Cortex of kidney (tissue), 1 donor: ENCODE measurements at places on chromosomes 13 and 19.

DNA sequence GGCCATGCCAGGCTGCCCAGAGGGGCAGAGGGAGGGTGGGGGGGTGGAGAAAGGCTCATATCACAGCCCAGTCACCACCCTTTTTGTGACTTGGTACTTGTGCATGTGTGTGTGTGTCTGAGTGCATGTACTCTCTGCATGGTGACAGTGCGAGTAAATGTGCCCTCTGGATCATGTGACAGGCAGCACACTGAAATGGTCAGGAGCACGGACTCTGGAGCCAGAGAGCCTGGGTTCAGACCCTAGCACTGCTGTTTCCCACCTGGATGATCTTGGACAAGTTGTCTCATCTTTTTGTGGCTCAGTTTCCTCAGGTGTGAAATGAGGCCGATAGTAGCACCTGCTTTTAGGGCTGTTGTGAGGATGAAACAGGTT is 2.0 kb downstream of the CIC start:
- no peak for DNase-seq

DNA sequence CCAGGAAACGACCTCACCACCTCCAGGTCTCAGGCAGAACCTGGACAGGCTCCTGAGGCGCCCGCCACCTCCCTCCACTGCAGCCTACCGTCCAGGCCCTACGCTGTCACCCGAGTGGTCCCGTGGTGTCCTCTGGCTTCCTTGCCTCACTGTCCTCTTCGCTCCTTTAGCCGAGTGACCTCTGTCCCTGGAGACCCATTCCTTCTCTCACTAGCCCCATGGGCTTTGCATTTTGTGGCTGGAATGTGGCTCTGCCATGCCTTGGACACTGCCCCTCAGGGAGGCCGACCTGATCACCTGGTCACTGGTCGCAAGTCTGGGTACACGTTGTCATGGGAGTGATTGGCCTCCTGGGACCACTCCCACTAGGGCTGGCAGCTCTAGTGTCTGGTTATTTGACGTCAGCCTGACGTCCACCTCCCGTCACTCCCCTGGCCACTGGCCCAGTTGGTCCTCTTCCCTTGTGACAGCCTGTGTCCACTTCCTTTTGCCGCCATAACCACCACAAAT is 17.9 kb downstream of the SLC25A42 start:
- no peak for DNase-seq

- no peak for DNase-seq
Measured at GRCh38 chr13:33911521-33911920, 93.6 kb downstream of the RFC3 start.

DNA sequence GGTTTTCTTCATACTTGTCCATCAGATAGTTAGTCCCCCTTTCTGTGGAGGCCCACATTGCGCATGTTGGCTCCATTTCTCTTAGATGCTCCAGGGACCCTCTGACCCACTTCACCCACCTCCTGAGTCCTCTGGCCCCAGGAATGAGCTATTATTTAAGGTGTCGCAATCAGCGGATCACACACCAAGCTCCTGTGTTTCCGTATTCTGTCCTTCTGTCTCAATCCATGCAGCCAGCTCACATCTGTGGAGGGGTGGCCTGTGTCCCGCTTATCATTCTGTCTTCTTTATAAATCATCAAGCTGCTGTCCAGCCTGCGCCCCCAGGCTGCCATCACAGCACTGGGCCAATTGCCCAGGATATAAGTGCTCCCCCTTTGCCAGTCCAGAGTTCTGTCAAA is 4.7 kb downstream of the ZNF230 start:
- DNase-seq: no peak

DNA sequence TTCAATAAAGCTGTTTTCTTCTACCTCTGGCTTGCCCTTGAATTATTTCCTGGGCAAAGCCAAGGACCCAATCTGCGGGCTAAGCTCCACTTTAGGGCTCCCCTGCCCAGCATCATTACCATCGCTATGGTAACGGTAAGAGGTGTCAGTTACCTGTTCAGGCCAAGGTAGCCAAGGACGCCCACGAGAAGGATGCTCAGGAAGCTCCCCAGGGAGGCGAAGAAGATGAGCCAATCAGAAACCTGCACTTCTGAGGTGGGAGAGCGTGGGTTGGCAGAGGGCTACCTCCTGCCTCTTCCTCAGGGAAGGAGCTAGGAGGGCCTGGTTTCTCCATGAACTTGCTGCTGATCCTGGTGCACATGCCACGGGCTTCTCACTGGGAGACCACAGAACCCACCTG is 24.7 kb downstream of the IL12RB1 start:
- DNase-seq: no peak

- DNase-seq: no peak
Measured at GRCh38 chr13:36912369-36912768, 7.7 kb downstream of the SMAD9 start.

GRCh38 chr19:40231544-40232424 is 5.3 kb upstream of the CCNP start:
- no peak for DNase-seq

- no peak for DNase-seq
Measured at GRCh38 chr19:55550321-55550650, 4.9 kb upstream of the SBK3 start.

GRCh38 chr13:111126509-111126908 is 11.4 kb downstream of the ARHGEF7 start:
- DNase-seq: no peak

DNA sequence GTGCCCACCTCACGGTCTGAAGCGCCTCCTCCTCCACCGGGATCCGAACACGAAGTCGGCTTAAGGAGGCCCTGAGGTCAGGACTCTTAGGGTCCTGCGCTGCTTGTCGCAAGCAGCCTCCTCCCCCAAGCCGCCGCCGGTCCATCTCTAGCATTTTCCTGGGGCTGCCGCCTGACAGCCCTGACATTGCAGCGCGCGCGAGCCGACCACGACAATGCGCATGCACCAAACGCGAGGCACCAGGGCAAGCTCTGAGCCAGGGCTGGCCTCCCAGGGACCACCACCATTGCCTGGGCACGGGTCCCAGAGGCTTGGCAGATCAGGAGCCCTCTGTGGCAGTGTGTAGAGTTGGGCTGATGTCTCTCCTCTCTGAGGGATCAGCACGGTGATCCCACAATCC is 63.8 kb upstream of the ZNF420 start:
- DNase-seq: no peak

GRCh38 chr13:59879281-59879680 is 284.4 kb downstream of the DIAPH3 start:
- DNase-seq: no peak

- DNase-seq: no peak
Measured at GRCh38 chr13:51420681-51421490, 31.9 kb downstream of the INTS6 start.

DNA sequence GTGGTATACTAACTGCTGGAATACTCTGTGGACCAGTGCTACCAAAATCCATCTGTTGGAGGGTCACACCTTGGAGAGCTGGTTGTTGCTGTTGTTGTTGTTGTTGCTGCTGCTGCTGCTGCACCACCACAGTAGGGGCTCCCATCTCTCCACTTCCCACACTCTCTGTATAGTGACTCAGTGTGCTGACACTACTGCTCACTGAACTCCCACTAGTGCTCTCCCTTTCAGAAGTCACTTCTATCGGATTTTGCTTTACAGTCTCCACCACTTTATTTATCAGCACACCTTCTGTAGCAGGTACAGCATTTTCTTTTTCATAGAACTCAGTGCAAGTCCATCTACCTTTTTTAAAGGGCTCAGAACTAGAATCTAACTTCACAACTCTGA is 1.7 kb downstream of the TSC22D1 start:
- no peak for DNase-seq

DNA sequence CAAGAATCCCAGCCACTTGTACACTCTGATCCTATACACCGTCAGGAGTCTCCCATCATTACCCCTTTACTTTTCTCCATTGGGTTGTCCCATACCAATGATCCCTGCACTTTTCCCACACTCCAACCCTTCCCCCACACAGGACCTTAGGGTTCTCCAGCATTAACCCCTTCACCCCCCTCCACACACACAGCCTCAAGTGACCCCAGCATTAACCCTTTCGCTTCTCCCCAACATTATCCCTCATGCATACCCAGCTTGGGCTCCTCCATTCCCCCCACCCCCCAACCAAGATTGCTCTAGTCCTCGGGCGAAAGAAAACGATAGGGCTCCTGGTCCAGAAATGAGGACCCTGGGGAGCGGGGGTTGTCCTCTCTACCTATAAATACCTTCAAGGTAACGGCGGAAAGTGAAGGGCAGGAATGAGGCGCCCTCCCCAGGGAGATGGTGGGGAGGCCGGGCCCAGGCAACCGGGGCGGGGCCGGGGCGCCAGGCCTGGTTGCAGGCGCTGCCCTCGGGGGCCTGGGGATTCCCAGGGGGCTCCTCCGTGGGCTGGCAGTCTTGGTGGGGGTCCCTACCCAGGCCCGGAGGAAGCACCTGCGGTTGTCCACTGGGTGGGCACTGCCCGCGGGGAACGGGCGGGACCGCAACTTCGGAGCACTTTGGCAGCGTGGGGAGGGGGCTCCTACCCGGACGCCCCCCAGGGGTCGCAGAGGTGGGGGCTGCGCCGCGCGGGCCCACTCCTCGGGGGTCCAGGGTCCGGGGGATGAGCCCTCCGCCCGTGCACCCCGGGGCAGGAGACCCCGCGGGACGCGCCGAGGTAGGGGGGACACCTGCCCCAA is 757 bp downstream of the WIZ start:
- no peak for DNase-seq

DNA sequence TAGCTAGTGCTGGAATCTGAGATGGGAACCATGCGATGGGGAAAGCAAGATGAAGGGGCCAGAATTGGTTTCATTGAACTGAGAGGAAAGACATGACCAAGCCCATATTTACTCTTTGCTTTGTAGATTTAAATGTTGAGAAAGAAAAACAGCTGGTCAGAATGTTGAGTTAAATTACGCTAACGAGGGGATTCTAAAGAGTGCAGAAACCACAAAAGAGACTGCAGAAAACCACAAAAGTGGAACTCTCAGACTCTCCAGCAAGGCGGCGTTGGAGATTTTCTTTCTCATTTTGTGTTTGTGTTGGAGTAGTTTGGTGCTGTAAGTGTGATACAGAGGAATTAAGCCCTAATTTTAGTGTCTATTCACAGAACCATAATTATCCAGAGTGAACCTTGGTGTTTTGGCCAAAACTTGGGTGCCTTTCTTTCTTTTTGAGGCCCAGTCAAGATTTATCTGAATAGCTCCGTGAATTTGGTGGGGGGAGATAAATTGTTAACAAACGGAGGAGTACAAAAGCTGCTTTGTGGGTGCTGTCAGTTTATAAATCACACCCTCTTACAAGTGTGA is 26.3 kb downstream of the SAE1 start:
- no peak for DNase-seq

- DNase-seq: no peak
Measured at GRCh38 chr19:51140441-51140840, 1.7 kb upstream of the SIGLEC7 start.

DNA sequence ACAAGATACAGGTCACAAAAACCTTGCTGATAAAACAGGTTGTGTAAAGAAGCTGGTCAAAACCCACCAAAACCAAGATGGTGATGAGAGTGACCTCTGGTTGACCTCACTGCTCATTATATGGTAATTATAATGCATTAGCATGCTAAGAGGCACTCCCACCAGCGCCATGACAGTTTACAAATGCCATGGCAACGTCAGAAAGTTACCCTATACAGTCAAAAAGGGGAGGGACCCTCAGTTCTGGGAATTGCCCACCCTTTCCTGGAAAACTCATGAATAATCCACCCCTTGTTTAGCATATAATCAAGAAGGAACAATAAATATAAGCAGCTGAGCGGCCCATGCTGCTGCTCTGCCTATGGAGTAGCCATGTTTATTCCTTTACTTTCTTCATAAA is 434.1 kb downstream of the ZNF536 start:
- no peak for DNase-seq

GRCh38 chr19:24062190-24062589 is 24.8 kb upstream of the ZNF254 start:
- no peak for DNase-seq

DNA sequence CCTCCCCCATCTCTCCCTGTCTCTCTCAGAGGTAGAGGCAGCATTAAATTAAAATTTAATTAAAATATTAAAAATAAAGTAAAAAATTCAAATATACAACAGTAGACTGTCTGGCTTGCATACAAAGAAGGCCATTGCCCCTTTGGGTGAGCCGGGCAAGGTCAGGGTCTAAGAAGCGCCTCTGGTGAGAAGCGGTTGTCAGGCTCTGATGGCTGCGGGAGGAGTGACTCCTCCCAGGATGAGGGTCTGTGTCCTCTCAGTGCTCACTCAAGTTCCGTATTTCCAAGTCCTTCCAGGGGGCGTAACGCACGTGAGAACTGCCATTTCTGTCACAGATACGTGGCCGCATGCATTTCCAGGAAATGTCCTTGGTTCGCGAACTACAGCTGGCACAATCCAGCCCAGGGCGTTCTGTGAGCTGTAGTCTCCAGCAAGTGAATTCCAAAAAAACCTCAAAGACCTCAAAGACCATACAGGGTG is 737 bp upstream of the ZNF181 start:
- DNase-seq: no peak

DNA sequence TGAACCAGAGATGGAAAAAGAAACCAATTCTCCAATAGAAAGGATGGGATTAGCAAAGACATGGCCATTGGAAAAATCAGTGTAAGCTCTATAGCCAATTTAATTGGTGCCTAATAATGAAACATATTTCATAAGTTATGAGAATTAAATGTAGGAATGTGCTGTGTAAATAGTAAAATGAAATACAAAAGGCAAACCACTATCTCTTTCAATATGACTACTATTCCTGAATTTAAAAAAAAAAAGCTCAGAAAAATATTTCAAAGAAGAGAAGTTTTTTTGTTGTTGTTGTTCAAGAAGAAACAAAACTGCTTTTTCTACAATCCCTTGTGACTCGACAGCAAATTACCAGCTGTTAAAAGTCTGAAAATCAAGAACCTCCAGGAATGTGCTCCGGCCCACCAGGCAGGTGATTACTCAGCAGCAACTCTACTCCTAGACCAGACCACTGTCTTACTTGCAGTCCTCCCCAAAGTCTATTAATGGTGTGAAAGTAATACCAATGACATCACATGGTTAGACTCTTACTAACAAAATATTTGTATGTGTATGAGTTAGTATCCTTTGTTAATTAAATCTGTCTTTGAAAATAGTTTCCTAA is 362.4 kb downstream of the KCTD12 start:
- DNase-seq: no peak

- DNase-seq: no peak
Measured at GRCh38 chr19:6828306-6828697, 55.8 kb downstream of the VAV1 start.

DNA sequence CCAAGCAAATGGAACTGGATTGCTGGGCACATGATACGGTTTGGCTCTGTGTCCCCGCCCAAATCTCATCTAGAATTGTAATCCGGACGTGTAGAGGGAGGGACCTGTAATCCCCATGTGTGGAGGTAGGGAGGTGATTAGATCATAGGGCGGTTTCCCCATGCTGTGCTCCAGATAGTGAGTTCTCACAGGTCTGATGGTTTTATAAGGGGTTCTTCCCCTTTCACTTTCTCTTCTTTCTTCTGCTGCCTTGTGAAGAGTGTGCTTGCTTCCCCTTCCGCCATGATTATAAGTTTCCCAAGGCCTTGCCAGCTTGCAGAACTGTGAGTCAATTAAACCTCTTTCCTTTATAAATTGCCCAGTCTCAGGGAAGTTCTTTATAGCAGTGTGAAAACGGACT is 32.6 kb upstream of the MTIF3 start:
- DNase-seq: no peak

GRCh38 chr19:18473706-18474087 is 35.8 kb upstream of the ISYNA1 start:
- DNase-seq: no peak
